Activated CD8-positive, alpha-beta memory T cell treated with anti-CD3 and anti-CD28 coated beads for 1 hour (primary cell): ENCODE measurements at places on chromosomes 12 and 14.

- no peak for DNase-seq
Measured at GRCh38 chr12:61397668-61398067, 862.5 kb upstream of the USP15 start.

DNA sequence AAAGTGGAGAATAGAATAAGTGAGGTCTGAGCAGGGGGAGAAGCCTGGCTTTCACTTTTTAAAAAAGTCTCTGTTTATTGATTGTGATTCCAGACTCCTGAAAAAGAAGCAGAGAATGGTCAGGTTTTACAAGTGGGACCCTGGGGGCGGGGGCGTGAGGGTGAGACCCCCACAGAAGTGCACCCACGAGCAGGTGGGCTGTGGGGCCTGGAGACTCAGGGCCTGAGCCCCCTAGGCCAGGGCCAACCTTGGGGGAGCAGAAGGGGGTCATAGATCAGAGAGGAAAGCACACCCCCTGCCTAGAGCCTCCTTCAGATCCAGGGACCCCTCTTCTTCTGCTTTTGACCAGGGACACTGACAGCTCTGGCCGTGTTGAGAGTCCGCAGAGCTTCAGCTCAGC, 180.3 kb downstream of the ADGRD1 start:
- no peak for DNase-seq

DNA sequence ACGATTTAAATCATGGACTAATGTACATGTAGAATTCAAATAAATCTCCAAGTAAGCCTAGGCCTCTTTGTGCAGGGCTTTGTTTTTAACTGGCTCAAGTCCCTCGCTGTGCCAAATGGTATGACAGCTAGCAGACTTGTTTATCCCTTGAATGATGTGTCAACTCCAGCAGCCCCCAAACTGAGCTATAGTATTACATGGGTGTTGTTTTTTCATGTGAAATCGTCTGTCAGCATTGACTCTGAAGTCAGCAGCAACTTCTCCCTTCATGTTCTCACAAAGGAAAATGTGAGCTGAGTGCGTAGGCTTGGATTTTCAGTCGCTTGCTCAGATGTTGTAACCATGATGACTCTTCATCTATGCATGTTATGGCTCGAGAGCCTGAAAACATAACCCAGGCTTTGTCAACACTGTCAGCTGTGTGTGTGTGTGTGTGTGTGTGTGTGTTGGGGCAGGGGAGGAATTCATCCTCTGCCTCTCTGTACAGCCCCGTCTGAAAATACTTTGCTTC, 73.3 kb downstream of the PTHLH start:
- no peak for DNase-seq

DNA sequence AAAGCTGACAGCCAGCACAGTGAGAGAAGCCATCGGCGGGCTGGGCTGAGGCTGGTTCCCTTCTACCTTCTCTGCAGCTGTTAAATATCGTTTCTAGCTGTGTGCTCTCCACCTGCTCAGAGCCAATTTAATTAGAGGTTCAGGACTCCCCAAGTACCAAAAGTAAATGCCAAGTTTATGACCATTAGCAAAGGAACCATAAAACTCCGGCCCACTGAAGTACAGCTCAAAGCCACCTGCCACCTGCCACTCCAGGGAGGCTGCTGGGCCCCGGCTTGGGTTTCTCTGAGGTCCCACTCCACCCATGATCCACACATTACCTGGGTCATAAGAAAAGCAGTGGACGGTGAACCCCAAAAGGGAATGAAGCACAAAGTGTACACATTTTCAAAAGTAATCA, 272.8 kb downstream of the KSR2 start:
- DNase-seq: no peak

- DNase-seq: no peak
Measured at GRCh38 chr12:15772405-15773018, 16.7 kb downstream of the EPS8 start.

- no peak for DNase-seq
Measured at GRCh38 chr14:99792210-99792535, 1.0 kb upstream of the EML1 start.

GRCh38 chr14:74973003-74973653, 17.7 kb upstream of the PGF start:
- DNase-seq: no peak

- DNase-seq: no peak
Measured at GRCh38 chr12:53728206-53728605, 954 bp upstream of the CALCOCO1 start.

GRCh38 chr12:79337662-79338290, 353.0 kb downstream of the PAWR start:
- DNase-seq: no peak

DNA sequence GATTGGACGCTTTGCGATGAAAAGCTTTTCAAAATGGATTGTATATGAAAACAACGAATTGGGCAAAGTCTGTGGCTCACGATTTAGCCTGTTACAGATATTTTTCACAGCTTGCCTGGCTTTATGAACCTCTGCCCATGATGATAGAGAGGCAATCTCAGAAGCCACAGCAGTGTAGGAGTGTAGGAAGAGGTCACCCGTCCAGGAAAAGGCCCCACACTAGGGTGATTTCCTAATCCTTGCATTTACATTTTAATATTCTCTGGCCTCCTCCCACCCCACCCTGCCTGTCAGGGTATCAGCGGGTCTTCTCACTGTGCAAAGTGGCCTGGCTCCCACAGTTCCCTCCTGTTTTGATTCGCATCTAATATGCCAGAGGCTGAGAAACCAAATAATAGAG, 81.8 kb upstream of the FOXN3 start:
- no peak for DNase-seq

DNA sequence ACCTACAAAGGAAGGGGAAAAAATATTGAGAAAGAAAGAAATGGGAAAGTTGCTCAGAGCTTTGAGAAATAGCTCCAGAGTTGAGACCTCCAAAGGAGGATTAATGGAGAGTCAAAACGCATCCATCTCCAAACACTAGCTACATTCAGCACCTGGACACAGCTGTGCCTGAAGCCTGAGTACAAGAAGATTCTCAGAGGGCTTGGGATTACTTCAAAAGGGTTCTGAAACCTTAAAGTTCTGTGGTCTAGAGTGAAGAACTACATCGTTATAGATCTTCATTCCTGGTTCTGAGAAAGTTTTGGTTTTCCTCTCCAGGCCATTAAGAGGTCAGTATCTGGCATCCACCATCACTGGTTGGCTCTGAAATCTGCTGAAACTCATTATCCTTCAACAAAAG, 10.5 kb upstream of the TMED10 start:
- no peak for DNase-seq

- DNase-seq: no peak
Measured at GRCh38 chr14:29927376-29928116, at the start of gene PRKD1. Gene PRKD1 (minus strand): TSS chr14:29927847.

DNA sequence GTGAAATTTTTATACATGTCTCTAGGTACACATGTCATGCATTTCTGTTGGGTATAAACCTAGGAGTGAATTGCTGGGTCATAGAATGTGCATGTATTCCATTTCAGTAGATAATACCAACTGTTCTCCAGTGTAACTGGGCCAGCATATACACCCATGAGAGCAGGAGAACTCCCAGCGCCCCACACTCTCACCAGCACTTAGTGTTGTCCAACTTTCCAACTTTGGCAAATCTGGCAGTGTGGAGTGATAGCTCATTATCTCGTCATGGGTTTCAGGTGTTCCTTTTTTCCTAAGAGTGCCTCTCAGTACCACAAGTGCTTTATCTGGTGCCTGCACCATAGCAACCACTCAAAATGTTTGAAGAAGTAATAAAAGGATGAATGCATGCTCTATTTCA, 40.1 kb downstream of the NGB start:
- DNase-seq: no peak

DNA sequence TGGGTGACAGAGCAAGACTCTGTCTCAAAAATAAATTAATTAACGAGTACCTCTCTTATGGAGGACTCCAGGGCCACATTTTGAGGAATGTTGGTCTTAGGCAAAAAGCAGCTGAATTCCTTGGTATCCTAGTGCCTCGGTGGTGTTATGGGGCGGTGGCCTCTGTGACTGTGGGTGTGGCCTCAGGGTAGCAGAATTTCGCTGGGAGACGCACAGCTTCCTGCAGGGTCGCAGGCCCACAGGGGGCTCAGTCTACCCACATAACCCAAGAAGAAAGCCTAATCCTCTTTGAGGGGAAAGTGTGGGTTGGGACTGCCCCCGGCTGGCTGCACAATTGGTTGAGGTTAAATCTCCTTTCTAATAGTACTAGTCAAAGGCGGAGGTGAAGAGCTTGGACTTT, 11.2 kb upstream of the SERPINA4 start:
- DNase-seq: no peak

DNA sequence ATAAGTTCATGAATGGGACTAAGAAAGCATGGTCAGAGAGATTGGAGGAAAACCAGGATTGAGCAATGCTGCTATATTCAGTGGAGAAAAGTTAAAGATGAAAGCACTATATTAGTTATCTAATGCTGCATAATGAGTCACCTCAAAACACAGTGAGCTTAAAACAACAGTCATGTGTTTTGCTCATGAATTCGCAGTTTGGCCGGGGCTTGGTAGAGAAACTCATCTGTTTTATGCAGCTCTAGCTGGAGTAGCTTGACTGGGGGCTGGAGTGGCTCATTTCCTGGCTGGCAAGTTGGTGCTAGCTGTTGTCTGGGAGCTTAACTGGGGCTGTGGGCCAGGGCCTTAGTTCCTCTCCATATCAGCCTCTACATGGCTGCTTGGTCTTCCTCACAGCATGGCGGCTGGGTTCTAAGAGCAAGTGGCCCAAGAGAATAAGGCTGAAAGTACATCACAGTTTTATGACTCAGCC, 90.1 kb downstream of the ADCK1 start:
- no peak for DNase-seq

- no peak for DNase-seq
Measured at GRCh38 chr12:89334548-89335169, 17.6 kb downstream of the DUSP6 start.

GRCh38 chr12:122394626-122395194, 27.8 kb downstream of the CLIP1 start:
- DNase-seq: no peak

DNA sequence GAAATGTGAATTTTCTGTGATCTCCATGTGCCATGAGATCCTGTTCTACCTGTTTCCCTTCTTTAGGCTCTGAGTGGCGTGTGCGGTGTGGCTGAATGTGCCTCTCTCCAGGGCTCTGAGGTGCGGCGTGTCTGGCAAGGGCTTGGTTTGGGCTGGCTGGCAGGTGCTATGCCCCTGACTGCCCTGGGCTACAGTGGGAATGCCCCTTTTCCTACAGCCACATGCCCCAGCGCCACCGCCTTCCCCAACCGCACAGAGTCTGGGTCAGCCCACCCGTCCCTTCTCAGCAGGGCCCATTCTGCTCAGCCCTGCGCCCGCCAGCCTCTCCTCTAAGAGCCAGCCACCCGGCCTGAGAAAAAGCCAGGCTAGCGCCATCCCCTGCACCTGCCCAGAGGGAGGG, 24.7 kb downstream of the BTBD6 start:
- DNase-seq: no peak

- DNase-seq: no peak
Measured at GRCh38 chr14:54908190-54908589, 5.6 kb upstream of the GCH1 start.

GRCh38 chr14:67515386-67516079, 17.6 kb upstream of the PLEKHH1 start:
- DNase-seq: no peak

- no peak for DNase-seq
Measured at GRCh38 chr12:4164188-4164558, 109.4 kb upstream of the CCND2 start.

GRCh38 chr12:19539836-19540235, 100.5 kb downstream of the AEBP2 start:
- DNase-seq: no peak

- no peak for DNase-seq
Measured at GRCh38 chr12:26760657-26761293, 72.2 kb downstream of the ITPR2 start.

DNA sequence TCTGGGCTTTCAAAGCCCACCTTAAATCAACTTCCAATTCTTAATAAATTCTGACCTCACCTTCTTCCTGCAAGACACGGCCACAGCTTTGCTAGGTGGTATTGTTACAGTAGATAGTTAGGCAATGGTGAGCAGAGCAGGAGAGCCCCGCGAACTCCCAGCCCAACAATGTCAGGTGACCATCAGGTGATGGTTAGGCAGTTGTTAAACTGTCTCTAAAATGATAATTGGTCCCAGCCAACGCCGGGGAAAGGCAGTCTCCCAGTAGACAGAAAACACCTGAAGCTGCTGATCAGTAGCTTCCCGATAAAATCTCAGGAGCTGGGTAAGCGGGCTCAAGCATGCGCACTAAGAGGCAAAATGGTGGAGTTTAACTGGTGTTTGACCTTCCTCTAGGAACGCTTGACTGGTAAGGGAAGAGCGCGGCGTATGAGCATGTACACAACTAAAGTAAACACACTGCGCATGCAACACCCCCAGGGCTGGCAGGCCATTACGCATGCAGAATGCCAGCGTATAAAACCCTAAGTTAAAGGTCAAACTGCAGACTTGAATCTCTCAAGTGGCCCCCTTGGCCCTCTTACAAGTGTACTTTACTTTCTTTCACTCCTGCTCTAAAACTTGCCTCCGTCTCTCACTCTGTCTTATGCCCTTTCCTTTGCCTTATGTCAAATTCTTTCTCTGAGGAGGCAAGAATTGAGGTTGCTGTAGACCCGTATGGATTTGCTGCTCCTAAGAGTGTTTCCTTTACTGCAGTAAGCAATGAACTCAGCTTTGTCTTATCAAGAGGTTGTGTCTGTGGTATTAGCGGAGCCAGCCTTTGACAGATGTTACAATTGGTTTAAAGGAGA, 113.5 kb downstream of the C12orf75 start:
- no peak for DNase-seq

DNA sequence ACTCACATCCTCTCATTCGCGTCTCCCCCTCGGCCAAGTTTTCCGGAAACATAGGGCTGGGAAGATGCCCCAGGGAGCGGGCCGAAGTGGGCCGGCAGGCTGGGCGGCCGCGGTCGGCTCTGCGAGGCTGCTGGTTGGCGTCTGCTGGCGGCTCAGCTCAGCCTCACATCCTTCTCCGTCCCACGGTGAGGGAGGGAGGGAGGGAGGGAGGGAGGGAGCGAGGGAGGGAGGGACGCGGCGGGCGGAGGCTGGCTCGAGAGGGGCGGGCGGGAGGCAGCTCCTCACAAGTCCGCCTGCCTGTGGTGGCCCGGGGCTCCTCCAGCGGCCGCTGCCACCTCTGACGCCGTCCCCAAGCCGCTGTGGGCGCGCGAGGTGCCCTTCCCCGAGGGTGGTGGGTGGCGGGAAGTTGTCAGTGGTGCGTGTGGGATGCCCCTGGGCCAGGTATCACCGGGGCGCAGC, 93.8 kb downstream of the RFLNA start:
- DNase-seq: no peak
